ENCODE measurements at places on chromosomes 16 and 17.

DNA sequence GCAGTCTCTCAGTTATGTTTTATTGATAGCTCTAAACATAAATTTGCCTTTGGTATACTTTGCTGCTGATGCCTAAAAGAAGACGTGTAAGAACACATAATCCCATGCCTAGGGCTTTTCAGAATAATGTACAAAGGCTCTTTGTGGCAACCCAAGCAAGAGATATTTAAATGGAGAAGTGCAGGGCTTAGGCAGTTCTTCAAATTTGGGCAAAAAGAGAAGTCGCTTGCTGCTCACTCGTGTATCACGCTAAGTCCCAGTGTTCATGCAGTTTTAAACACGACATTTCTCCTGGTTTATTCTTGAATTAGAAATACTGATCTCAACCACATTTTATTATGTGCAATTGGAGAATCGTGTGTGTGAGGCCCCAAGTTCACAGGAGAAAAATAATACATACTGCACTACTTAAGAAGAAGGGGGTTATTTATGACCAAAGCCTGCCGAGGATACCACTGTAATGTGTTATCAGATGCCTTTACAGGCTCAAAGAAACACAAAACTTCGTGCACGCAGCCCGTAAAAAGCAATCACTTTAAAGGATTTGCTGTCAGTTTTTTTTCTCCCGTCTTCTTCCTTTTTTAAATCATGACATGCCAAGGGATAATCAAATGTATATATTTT, 22.5 kb upstream of the IRX6 start:
- DNase-seq, result no peak

- DNase-seq, result no peak
Measured at GRCh38 chr16:69316595-69317034, 5.5 kb downstream of the VPS4A start.

DNA sequence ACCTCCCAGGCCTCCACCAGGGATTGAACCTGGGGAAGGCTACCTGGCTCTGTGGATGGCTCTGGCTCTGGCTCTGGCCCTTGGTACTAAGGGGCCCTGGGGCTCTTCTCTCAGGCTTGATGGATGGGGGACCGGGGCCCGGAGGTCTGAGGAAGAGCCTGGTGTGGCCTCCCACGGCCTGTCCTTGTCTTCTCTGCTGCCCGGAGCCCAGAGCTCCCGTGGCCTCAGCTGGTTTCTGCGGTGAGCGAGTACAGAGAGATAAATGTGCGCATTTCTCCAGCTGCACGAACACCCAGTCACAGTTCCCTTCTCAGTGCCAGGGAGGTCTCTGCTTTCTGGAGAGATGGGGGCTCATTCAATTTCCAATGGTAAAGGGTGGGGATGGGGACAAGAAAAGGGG, 9.2 kb downstream of the MGAT5B start:
- no peak for DNase-seq

DNA sequence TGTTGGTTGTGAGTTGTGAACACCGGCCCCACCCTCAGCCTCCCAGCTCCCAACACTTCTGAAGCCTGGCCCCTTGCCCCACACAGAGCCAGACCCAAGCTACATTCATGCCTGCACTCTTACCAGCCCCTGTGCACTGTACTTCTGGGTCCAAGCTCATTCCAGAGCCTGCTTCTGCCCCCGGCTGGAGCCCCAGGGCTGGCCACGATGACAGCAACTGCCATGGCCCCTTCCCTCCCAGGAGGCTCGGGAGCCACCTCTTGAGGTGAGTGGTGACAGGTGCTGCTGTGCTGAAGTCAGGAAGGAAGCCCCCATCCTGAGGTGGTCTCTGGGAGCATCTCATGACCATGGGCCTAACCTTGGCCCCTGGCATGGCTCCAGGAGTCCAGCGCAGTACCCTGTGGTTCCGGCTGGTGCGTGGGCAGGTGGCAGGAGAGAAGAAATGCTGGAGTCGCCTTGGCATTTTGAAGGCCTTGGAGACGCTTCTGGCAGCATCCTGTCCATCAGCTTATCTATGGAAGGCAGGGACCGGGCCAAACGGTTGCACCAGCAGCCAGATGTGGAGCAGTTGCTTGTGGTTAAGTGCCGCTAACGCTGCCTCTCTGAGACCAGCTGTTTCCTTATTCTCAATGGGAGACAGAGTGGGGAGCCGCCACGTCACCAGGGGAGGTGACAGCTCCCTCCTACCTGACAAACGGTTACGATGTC, 3.9 kb upstream of the CDT1 start:
- DNase-seq, result no peak

DNA sequence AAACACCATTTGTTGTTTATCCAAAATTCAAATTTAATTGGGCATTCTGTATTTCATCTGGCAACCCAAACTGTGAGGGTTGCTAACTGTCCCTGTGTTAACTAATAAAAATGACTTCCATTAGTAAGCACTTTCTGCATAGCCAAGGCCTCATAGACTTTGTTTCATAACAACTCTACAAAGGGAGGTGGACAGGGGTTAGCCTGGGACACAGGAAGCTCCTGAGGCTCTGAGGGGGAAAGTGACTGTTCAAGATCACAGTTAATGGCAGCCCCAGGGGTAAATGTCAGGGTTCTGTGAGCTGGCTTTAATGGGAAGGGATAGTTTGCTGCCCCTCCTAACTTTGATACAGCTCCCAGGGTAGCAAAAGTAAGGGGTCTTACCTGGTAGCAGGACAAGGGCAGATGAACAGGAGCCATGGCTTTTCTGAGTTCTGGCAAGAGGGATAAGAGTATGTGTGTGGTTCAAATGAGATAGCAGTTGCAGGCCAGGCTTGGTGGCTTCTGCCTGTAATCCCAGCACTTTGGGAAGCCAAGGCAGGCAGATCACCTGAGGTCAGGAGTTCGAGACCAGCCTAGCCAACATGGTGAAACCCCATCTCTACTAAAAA, 2.2 kb downstream of the HEATR9 start:
- peak; percentile 20 for DNase-seq

GRCh38 chr16:5891296-5891695, 793.7 kb upstream of the EEF2KMT start:
- DNase-seq, result no peak

- DNase-seq, result no peak
Measured at GRCh38 chr17:31487063-31487647, 95.7 kb downstream of the RAB11FIP4 start.

All from ELR (cell line).